Thoracic aorta (tissue), 2 donors: ENCODE measurements at places on chromosomes 1 and 21.

GRCh38 chr1:203273869-203274602 lies 31.3 kb upstream of the BTG2 start:
- peak overlapping the region; percentile 84 for H3K27ac ChIP-seq
- peaks cover 59% of the 10 kb centered on the region for H3K4me1 ChIP-seq
- H3K27me3 ChIP-seq: no peaks in the 10 kb centered on the region
- peak overlapping the region; percentile 34 for H3K4me3 ChIP-seq
- no peak for DNase-seq

DNA sequence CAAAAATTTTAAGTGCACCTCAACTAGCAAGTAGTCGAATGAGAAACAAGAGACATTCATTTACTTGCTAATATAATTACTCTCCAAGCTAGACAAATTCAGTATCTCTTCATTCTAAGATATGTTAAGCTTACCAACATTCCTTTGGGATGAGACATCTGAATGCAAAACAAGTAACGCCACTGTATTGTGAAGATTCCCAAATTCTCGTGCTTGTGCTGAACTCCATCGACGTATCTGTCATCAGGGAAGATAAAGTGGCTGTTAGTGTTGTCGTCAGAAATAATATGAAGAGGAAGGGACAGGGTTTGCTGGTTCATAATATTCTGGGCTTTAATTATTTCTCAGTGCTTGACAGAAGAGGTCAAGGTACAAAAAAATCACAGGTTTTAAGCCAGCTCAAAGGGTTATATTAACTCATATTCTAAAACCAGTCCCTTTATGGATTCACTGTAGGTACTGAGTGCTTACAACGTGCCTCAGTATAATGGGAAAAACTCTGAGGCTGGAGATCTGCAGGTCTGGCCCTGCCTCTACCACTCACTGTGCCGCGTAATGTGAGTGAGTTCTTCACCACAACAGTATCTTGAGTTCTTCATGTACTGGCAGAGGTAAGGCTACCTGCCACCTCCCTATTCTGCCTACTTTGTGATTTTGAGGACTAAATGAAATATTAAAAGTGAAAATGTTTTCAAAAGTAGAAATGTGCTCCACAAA lies 42.0 kb downstream of the PCSK9 start:
- no peak overlapping the region for H3K4me3 ChIP-seq
- H3K27me3 ChIP-seq: no peaks in the 10 kb centered on the region
- no peaks in the 10 kb centered on the region for H3K4me1 ChIP-seq

DNA sequence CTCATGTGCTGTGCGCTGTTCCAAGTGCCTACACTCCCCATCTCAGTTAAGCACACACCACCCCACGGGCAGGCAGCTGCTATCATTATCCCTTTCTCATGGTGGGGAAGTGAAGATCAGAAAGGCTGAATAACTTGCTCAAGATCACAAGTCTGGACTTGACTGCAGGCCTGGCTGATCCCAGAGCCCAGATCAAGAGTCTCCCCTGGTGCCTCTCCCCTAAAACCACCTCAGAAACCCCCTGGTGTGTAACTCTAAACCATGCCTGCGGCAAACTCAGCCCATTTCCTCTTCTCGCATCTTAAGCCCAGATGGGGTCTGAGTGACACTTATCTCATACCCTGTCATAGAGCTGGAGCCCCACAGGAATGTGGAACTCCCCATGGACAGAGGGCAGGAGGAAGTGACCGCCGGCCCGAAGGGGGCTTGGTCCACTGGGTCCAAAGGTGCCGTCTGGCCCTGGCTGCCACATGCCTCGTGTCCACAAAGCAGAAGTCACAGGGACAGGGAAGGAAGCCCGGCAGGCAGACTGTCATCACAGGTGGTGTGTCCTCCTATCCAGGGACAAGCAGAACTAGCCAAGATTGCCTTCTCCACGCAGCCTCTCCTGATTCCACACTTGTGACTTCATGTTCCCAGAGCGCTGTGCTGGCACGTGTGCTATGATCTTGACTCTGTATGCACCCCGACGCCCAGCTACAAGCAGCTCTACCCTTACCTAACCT lies 92.1 kb downstream of the SYF2 start:
- H3K27me3 ChIP-seq: no peaks in the 10 kb centered on the region
- no peaks in the 10 kb centered on the region for H3K4me1 ChIP-seq
- no peak overlapping the region for H3K4me3 ChIP-seq
- no peak for DNase-seq

GRCh38 chr1:232034556-232034955 lies 408.0 kb downstream of the DISC1 start:
- H3K27ac ChIP-seq: no peak overlapping the region
- DNase-seq: no peak
- H3K36me3 ChIP-seq: no peaks in the 10 kb centered on the region
- H3K4me3 ChIP-seq: no peak overlapping the region

DNA sequence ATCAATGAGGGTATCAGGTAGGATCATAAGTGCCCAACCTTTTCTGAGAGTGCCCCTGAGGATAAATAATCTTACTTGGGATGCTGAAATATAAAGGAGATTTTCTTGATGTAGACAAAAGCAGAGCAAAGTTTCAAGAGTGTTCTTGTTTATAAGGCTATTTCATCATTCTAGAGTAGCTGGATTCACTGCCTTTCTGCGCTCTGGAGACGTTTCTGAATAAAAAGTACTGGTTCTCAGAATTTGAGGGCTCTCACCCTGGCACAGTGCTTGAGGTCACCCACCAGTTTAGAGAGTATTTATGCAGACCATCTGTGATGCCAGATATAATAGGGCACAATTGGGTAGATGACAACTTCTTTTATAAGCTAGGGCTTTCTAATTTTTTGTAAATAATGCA lies 103.3 kb downstream of the GDAP2 start:
- peak overlapping the region; percentile 74 for H3K27ac ChIP-seq
- peaks cover 36% of the 10 kb centered on the region for H3K4me1 ChIP-seq
- no peak overlapping the region for H3K4me3 ChIP-seq
- no peak for DNase-seq
- H3K36me3 ChIP-seq: no peaks in the 10 kb centered on the region

DNA sequence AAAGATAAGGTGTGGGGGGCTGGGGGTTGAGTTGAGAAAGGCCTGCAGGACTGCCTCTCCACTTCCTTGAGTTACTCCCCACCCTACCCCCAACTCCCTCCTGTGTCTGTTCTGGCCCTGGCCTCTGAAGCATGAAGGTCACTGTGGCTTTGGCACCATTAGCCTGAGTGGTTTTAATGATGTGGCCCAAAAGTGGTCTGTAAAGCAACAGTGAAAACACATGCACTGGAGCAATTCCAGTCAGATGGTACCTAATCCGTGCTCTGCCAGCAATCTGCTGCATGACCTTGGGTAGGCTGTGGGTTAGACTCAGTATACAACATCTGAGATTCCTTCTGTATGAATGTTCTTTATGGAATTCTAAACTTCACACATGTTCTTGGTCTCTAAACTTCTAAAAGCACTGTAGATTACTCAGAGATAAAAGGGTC lies 86.5 kb upstream of the ATP1A1 start:
- no peaks in the 10 kb centered on the region for H3K27me3 ChIP-seq
- H3K36me3 ChIP-seq: no peaks in the 10 kb centered on the region
- H3K27ac ChIP-seq: no peak overlapping the region
- H3K4me1 ChIP-seq: no peaks in the 10 kb centered on the region
